ENCODE measurements at places on chromosomes 2 and 18.

- DNase-seq: no peak
Observed at GRCh38 chr2:80815259-80815658, 510.7 kb upstream of the LRRTM1 start.

- no peak for DNase-seq
Observed at GRCh38 chr2:112765251-112765650, 842 bp upstream of the CKAP2L start.

GRCh38 chr2:16736633-16737032 lies 71.0 kb upstream of the CYRIA start:
- no peak for DNase-seq

GRCh38 chr18:57547260-57547659 lies 39.2 kb downstream of the FECH start:
- no peak for DNase-seq

- DNase-seq: no peak
Observed at GRCh38 chr2:42976351-42976750, 184.0 kb upstream of the HAAO start.

DNA sequence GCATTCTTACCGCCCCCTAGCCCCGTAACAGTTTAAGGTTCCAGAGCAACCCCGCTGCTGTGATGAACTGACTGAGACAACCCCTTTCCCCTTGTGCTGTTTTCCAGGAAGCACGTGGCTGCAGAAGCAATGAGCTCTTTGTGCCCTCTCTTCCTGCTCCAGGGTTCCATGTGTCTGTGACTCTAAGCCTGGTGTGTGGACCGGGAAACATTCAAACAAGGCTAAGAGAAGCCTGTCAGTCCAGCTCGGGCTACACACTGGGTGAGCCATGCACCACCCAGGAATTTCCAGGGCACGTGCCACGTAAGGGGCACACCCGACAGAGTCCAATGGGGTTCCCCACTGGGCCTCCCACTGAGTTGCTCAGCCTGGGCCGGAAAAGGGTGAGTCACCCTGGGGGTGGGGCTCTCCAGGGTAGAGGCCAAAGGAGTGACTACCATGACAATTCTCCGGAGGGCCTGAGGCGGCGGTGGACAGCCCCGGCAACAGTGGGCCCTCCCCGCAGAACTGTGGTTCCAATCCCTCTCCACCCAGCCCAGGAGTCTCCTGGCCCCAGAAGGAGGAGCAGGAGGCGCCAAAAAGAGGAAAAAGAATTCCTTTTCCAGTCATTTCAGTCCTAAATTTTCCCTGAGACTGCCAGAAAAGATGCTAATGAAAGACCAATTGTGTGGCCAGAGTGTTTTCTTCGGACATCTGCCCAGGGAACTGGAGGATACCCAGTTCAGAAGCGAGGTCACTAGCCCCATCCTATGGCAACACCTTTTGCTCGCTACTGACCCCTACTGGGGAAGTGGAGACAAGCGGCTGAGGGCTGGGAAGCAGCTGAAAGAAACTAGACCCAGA lies 157.8 kb upstream of the SLC1A4 start:
- DNase-seq: peak; percentile 93

DNA sequence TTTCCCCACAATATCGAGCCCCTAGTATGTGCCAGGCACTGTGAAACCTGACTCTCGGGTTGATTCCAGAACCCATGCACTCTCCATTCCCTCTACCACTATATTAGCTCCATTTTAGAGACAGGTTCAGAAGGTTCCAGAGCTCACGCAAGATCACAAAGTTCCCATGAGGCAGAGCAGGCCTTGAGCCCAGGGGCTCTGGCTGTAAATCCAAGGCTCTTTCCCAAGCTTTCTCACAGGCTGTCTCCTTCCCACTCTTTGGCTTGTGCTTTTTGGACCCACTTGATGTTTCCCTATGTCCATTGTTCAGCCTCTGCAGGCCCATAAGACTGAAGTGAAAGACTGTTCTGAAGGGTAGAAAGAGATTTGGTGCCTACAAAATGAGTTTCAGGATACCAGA lies 15.7 kb downstream of the KIAA2012 start:
- no peak for DNase-seq

DNA sequence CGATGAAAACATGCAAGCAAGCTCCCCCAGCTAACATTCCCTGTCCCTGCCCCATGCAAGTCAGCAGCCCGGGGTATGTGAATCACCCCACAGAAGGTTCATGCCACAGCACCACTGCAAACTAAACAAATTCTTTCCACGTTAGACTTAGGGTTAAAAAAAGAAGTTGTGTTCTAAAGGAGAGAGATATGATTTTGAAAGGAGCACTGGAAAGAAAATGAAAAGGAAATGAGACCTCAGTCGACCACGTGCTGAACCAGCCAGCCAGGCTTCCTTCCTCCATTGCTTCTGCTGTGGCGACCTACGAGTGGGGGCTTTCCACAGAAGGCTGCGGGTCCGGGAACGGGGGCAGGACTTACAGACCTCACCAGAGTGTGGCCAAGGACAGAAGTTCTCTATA lies 52.0 kb downstream of the ARL4C start:
- DNase-seq: peak; percentile 55

DNA sequence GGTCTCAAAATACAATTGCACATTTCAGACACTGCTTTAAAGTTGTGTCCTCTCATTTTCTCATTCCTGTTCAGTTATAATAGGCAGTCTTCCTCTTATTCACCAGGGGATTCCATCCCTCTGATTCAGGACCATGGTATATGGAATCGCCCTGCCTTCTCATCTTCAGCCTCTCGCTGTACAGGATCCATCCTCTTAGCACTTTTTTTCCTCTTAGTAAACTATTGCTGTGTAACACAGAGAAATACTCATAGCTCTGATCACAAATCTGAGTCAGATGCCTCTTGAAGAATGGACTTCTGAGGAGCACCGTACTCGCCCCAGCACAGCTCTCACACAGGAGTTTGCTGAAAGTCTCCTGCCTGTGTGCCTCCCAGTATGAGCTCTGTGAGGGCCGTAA lies 11.3 kb downstream of the RMP24 start:
- DNase-seq: no peak

DNA sequence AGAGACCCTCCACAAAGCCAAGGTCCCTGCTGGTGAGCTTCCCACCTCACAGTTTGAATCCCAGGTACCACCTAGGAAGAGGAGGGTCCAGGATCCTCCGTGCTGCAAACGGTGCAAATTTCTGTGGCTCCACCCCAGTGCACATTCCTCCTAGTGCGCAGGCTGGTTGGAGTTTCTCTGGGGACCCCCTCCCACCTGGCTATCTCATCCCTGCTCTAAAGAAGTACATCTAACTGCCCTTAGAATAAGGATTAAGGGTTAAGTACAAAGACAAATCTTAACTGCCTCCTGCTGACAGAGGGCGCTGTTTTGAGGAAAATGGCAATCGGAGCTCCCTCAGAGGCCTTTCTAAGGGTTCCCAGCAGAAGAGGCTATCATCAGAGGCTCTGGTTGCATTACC lies 109.6 kb upstream of the FSIP2 start:
- DNase-seq: no peak

- no peak for DNase-seq
Observed at GRCh38 chr2:9702604-9703084, 71.8 kb upstream of the YWHAQ start.

- DNase-seq: no peak
Observed at GRCh38 chr2:206558492-206558891, 83.8 kb upstream of the FAM237A start.

DNA sequence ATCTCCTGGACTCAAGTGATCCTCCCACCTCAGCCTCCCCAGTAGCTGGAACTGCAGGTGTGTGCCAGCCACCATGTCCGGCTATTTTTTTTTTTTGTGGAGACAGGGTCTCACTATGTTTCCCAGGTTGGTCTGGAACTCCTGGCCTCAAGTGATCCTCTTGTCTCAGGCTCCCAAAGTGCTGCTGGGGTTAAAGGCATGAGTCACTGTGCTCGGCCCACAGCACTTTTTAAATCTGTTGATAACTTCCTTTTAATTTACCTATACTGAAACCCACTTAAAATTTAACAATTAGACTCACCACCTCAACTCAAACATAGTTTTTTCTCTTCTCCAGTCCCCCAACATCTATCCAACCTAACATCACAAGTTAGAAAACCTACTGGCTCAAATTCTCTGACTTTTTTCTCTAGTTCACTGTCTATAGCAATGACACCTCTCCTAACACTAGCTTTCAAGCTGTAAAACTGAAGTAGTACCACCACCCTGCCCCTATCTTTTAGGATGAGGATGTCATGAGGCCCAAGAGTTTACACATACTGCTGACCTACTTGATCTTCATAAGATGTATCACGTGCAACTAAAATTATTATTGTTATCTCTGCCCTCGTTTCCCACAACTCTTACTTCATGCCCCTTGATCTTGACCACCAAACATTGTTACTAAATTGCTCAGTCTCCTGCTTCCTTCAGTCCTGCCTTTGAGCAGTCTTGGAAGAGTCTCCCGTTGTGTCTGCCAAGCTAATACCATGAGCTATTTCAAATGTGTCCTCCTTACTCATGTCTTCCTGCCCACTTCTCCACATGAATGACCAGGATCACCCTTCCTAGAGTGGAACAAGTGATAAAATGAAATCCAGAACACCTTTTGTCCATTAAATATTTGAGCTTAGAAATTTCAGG lies 142.3 kb upstream of the ZFP36L2 start:
- DNase-seq: no peak

- no peak for DNase-seq
Observed at GRCh38 chr18:58235001-58235436, 191.0 kb downstream of the NEDD4L start.

DNA sequence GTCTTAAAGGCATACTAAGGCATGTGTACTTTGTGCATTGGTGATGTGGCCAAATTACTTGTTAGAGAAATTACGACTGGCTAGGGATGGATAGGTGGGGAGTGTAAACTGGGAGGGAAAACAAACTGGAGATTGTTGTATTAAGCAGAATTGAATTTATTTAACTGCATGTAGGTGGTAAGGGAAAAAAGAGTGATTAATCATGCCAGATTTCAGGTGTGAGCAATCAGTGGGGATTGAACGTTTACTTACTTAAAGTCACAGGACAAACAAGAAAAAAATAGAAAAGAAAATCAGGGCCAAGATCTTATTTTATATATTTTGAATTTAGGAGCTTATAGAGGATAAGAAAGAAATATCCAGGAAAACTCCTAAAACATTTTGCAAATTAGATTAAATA lies 88.6 kb downstream of the GULP1 start:
- DNase-seq: no peak

- DNase-seq: no peak
Observed at GRCh38 chr2:20585710-20586594, 64.9 kb downstream of the HS1BP3 start.

DNA sequence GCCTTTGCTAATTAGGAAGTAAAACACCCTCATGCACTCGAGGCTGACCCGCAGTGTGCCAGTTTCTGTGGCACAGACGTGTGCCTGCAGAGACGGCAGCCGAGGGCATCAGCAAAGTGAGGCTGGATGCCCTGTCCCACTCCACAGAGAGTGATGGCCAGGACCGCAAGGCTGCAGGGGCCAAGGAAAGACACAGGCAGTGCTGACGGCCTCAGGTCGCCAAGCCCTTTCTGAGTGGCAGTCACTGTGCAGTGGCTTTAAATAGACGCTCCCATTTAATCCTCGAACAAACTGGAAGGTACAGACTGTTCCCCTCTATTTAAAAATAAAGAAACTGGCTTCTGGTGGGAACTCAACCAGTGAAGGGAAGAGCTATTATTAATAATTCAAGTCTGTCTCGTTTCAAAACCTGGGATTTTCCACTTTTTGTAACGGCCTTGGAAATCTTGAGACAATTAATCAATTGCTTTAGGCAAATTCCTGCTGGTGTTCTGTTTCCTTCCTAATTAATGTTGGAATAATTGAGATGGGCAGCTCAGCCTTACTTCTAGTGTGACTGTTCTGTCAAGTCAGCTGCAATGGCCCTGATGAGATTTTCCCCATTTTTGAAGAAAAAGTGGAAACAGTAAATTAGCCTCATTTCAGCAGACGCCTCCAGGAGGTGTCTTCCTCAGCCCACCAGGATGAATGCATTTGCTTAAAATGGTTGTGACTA lies 644.6 kb upstream of the RAB6C start:
- no peak for DNase-seq

- DNase-seq: no peak
Observed at GRCh38 chr2:240575101-240575965, 7.0 kb downstream of the RNPEPL1 start.

DNA sequence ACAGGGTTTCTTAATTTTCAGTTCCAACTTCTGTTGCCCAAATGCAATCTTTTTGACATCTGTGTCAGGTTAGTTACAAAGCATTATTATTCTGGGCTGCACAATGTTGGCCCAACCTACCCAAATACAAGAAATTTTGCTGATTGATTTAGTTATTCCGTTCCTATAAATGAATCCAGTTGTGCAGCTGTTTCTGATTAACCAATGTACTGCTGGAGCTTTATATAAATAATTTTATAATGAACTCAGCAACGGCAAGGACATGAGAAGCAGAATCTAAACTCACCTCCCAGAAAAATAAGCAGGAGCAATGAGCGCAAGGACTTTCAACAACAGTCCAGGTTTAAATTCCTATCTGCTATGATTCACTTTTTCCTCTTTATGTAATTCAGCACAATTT lies 76.3 kb upstream of the WIPF1 start:
- DNase-seq: no peak

DNA sequence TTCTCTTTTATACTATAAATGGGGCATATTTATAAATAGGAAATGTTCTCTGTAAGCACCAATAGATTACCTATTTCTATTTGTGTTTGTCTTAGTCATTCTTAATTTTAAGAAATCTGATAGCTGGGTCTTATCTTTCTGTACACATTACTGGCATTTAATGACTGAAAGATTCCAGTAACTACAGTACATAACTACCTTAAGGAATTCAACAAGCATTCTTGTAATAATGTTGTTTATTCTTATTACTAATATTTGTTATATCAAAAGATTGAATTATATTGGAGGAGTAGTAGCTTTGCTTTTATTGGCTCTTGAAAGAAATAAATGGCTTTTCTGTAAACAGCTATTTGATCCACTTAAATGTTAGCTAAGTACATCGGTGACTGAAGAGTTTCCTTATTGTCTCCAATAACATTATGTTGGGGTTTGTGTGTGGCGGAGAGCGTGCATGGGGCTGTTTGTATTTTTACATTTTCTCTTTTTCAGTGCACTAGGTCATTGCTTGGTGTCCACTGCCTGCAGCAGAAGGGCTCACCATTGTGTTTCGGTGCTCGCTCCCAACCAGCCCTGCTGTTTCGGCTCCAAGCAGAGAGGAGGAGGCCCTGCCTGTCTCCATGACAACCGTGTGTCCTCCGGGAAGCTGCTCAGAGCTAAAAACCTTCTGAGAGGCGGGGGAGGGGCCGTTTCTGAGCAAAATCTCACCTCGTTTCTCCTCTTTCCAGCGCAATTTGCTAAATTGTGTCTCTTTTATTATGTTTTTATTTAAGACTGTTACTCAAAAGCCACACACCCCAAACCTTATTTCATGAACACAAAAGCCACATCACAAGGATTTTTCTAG lies 112.5 kb upstream of the SLC38A11 start:
- DNase-seq: no peak

DNA sequence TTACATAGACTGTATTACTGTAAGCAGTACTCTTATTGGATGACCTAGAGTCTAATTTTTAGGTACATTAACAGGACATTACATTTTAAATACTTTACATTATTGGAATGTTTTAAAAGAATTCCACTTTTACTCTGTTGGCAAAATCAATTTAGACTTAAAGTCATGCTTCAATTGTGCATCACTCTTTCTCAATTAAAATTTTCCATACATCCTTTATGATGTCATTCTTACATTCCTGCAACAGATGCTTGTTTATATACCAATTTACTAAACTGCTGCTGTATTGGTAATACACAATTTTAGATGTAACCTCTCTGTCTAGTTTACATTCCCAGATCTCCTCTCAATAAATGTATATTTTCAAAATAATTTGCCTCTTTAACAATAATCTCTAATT lies 440.1 kb downstream of the ZEB2 start:
- DNase-seq: no peak

GRCh38 chr2:111062417-111062816 lies 58.3 kb upstream of the BCL2L11 start:
- no peak for DNase-seq

- no peak for DNase-seq
Observed at GRCh38 chr2:133674433-133675331, 106.4 kb upstream of the NCKAP5 start.
